Activated CD8-positive, alpha-beta memory T cell treated with anti-CD3 and anti-CD28 coated beads, Interleukin-2, amount 50 U/mL, for 48 hours (primary cell): ENCODE measurements at places on chromosomes 4 and X.

GRCh38 chr4:48190839-48191238 lies 56.8 kb upstream of the TXK start:
- DNase-seq = no peak

DNA sequence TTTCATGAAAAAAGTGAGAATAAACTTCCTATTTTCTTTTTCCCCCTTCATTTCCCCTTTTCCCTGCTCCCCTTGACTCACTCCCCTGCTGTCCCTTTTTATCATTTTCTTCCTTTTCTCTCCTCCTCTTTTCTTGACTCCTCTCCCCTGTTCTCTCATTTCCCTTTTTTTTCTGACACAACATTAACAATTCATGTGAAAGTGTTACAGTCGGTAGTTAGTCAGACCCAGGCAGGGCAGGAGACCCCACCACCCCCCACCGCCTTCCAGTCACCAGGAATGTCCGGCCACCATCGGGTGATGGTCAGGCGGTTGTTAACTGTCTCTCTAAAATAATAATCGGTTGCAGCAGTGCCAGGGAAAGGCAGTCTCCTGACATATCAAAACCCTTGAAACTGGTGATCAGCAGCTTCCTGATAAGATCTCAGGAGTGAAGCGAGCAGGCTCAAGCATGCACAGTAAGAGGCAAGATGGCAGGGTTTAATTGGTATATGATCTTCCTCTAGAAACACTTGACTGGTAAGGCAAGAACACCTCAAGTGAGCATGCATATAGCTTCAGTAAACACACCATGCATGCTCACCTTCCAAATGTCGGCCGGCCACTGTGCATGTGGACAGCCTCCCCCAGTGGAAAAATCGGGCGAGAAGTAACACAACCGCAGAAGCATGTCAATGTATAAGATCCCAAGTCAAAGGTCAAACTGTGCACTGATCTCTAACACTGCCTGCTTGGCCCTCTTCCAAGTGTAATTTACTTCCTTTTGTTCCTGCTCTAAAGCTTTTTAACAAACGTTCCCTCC lies 191.4 kb downstream of the NDST4 start:
- no peak for DNase-seq

DNA sequence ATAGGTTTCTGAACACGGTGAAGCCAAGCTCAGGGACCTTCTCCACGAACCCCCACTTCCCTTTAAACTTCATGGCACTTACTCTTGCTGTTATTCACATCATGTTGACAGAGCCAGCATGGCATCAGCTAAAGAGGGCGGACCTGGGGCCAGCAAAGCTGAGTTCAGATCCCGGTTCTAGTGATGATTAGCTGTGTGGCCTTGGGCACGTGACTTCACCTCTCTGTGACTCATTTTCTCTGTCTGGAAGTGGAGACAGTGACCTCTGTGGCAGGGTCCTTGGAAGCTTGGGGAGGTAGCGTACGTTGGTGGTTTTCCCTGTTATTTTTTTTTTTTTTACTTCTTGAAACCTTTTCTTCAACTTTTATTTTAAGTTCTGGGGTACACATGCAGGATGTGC lies 13.4 kb downstream of the EVC start:
- no peak for DNase-seq

- DNase-seq = no peak
Observed at GRCh38 chr4:6153874-6154273, 46.5 kb downstream of the JAKMIP1 start.

DNA sequence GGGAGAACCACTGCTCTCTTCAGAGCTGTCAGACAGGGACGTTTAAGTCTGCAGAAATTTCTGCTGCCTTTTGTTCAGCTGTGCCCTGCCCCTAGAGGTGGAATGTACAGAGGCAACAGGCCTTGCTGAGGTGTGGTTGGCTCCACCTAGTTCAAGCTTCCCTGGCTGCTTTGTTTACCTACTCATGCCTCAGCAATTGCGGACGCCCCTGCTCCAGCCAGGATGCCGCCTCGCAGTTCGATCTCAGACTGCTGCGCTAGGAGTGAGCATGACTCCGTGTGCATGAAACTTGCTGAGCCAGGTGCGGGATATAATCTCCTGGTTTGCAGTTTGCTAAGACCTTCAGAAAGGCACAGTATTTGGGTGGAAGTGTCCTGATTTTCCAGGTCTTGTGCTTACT lies 70.9 kb downstream of the MAGEB5 start:
- DNase-seq = no peak

- DNase-seq = no peak
Observed at GRCh38 chrX:86369847-86370630, 221.8 kb downstream of the DACH2 start.

GRCh38 chr4:45925809-45926208 lies 198.0 kb downstream of the GABRG1 start:
- DNase-seq = no peak

GRCh38 chrX:9867226-9867625 lies 81.0 kb downstream of the SHROOM2 start:
- DNase-seq = no peak

DNA sequence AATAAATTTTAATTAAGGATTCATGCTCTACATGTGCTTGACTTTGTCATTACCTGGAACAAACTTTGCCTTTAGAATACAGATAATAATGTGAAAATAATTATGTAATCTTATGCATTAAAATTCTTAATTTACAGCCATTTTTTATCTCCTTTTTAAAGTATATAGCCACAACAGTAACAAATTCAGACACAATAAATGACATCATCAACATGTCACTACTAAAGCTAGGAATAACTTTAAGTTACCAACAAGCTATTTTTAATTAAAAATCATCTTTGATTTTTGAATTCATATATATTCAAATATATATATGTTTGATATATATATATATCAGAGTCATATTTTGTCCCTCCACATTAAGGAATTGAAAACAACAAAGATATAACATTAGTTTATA lies 107.7 kb downstream of the MAD2L1 start:
- DNase-seq = no peak

DNA sequence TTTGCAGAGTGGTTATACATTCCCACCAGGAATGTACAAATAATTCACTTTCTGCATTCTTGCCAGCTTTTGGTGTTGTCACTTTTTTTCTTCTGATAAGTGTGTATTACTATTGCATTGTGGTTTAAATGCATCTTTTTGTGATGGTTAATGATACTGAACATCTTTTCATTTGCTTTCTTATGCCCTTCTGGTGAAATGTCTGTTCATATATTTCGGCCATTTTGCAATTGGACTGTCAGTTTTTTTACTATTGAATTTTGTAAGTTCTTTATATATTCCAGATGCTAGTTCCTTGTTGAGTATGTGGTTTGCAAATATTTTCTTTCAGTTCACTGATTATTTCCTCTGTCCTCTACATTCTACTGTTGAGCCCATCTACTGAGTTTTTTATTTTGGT lies 19.4 kb upstream of the BMP2K start:
- DNase-seq = no peak

DNA sequence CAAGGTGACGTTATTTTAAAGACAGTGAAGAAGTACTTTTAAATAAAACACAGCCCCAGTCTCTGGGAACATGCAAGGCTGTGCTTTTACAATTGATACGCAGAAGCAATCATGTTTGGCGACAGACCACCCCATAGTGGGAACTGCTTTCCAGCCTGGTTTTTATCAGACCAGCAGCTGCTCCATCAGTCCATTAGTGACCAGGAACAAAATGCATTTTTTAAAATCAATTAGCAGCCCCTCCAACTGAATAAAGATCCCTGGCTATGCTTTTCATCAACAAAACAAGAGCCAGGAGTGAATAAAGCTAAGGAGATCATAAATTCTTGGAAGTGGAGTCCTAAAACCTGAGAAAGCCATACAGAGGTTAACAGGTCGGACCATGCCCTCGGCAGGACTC lies 153.0 kb upstream of the TENM3 start:
- DNase-seq = no peak
